ENCODE measurements at places on chromosomes 6 and 20. TPM values are rescaled to one million over a fixed set of nuclear protein-coding genes. Genes with fewer than 3 reads are reported as not detected.
A peak's percentile ranks its signal among the peaks of the same experiment; 100 is the strongest.

SLC23A2 gene
- 23.6 TPM for polyA plus RNA-seq

RBM24 gene
- not detected for polyA plus RNA-seq

PGC gene
- not detected for polyA plus RNA-seq

ZBTB46 gene
- polyA plus RNA-seq = 0.16 TPM

ARFGEF3 gene
- polyA plus RNA-seq = not detected

DNAH8 gene
- 0.63 TPM for polyA plus RNA-seq

- no peak for DNase-seq
These were observed 18.8 kb upstream of the ITCH start for GRCh38 chr20:34344238-34344637.

DNA sequence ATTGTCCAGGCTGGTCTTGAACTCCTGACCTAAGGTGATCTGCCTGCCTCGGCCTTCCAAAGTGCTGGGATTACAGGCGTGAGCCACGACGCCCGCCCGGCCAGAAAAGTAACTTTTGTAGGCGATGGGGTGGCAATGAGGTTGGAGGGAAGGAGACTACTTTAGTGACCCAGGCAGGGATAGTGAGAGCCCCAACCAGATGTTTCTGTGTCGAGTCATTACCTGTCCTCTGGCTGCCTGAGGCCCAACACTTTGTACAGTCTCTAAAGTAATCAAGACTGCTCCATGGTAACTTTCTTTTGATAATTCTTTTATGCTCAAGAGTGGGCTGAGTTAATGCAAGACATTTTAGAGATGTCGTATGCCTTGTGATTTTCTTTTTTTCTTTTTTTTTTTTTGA lies 6.8 kb downstream of the SASH1 start:
- DNase-seq = no peak

DNA sequence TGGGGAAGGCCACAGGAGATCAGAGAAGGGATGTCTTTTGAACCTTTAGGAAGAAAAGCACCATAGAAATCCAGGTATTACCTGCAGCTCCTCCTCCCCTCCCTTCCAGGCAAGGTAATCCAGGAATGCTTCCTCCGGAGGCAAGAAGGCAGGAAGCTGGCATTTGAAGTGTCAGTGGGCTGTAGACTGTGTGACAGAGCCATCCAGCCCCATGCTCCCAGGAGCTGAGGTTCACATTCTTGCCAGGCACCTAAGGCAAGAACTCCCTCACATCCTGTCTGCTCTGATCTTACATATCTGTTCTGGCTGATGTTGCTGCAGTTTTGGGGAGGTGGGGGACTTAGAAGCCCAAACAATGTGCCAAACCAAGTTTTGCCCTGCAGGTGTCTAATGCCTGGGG lies 27.8 kb upstream of the SCUBE3 start:
- no peak for DNase-seq

- DNase-seq = no peak
These were observed 96.7 kb downstream of the SYCP2 start for GRCh38 chr20:59836767-59837166.

DNA sequence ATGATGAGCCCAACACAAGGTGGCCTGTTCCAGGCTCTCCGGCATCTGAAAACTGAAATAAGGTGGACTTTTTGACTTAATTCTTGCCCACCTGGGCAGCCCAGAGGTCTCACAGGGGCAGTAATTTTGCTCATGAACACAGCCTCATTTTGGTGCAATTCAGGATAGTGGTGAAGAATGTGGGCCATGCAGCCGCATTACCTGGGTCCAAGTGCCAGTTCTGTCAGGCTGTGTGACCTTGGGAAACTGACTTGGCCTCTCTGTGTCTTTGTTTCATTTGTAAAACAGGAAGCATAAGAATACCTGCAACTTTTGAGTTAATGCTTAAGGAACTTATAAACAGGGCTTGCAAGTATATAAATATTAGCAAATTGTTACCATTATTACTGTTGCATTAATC lies 5.6 kb downstream of the PREX1 start:
- DNase-seq = no peak

- no peak for DNase-seq
These were observed 83.5 kb downstream of the ZHX3 start for GRCh38 chr20:41234041-41234440.

GRCh38 chr6:136763716-136764516 lies 28.4 kb downstream of the MAP3K5 start:
- peak; percentile 52 for DNase-seq

GRCh38 chr6:11011787-11012234 lies 32.3 kb downstream of the ELOVL2 start:
- no peak for DNase-seq

DNA sequence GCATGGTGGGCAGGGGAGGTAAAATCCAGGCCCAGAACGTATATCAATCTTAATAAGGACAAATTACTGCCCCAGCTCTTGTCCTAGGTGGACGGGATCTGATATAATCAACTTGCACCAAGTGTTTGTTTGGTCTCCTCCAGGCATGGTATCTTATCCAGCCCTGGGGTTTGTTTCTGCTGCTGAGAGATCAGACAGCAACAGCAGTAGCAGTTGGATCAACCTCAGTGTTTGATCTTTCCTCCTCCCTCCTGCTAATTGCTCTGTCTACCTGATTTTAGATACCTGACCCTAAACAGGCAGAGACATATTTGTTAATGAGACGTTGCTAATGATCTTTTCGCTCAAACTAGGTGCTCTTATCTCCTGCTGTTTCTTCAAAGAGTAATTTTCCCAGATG lies 100.4 kb upstream of the BACH2 start:
- DNase-seq = no peak

GRCh38 chr6:17971128-17972073 lies 16.0 kb downstream of the KIF13A start:
- no peak for DNase-seq

GRCh38 chr6:5598123-5598522 lies 336.8 kb downstream of the FARS2 start:
- no peak for DNase-seq

Data from B cell (primary cell).